Activated CD4-positive, alpha-beta T cell treated with anti-CD3 and anti-CD28 coated beads for 24 hours (primary cell): ENCODE measurements at places on chromosomes 13 and 19.

DNA sequence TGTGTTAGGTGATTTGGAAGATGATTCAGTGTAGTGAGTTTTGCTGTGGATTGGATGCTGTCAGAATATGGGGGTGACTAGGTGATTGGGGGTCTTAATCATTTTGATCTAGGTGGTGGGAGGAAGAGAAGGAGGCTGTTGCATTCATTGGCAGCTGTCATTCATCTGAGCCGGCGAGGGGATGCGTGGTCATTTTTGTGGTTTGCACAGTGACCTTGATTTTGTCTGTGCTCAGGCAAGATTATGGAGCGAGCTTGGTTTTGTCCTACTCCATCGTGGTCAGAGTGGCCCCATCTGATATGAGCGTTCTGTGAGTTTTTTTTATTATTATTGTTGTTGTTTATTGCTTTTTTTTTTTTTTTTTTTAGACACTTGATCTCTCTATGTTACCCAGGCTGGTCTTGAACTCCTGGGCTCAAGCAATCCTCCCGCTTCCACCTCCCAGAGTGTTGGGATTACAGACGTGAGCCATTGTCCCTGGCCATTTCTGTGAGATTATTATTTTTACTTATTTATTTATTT lies 42.0 kb downstream of the SPTBN4 start:
- DNase-seq, result no peak

- DNase-seq, result no peak
Observed at GRCh38 chr13:21025539-21025938, 35.8 kb downstream of the LATS2 start.

DNA sequence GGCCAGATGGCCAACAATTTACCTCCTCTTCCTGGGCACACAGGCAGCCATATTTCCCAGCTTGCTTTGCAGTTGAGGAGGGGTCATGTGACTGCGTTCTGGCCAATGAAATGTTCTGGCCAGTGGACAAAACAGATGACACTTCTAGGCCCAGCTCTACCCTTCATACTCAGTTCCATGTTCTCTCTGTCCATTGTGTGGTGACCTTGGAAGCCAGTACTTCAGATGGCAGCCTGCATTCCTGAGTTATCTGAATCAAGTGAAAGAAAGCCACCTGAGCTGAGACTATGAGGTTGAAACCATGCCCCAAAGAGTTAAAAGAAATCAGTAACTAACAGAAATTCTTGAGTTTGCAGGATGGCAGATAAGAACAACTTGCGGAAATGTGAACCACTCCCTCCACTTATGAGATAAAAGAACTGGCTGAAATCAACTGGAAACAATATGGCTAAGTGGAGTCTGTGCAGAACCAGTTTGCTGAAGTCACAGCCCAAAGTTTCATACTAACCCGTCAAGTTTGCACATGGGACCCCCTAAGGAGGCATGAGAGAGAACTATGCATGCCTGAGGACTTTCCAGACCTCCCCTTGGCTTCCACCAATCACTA lies 8.1 kb downstream of the FAM187B start:
- DNase-seq, result no peak

DNA sequence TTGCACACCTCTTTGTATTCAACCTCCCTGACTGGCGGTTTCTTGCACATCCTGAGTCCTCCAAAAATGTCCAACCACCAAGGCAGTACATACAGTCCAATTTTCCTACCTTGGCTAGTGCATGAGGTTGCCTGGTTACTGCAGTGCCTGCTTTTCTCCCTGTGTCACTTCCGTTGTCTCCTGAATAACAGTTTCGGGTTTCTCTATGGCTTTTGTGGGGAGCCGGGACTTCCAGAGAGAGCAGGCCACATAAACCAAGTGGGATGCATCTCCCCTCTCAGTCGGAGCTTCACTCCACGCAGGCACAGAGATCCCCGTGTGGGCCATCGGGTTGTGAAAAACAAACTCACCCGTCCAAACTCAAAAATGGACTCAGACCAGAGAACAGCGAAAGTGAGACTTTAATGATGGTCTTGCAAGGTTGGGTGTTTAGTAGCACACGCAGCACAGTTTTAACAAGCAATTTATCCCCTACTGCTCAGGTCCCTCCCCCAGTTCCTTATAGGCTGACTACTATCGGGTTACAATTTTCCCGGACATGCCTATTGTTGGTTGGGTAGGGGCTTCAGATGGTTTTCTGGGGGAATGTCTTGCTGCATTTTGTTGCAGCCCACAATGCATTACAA lies 173.1 kb downstream of the POU4F1 start:
- no peak for DNase-seq

GRCh38 chr13:49374585-49375290 lies 69.1 kb downstream of the CAB39L start:
- no peak for DNase-seq

DNA sequence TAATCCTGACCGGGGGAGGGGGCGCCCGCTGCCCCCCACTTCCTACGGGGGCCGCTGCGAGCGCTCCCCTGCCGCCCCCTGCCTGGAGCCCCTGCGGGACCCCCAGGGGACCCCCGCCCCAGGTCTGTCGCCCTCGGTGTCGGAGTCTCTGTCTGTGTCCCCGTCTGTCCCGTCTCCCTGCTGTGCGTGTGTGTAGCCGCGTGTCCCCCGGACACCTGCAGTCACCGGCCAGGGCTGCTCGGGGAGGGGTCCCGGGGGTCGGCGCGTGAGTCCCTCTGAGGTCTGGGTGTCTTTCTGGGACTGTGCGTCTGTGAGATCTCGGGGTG lies 7.7 kb upstream of the NFIC start:
- DNase-seq, result no peak

GRCh38 chr19:45451131-45451849 lies 16.5 kb upstream of the FOSB start:
- no peak for DNase-seq

GRCh38 chr19:9956956-9957355 lies 20.6 kb upstream of the OLFM2 start:
- DNase-seq, result no peak

DNA sequence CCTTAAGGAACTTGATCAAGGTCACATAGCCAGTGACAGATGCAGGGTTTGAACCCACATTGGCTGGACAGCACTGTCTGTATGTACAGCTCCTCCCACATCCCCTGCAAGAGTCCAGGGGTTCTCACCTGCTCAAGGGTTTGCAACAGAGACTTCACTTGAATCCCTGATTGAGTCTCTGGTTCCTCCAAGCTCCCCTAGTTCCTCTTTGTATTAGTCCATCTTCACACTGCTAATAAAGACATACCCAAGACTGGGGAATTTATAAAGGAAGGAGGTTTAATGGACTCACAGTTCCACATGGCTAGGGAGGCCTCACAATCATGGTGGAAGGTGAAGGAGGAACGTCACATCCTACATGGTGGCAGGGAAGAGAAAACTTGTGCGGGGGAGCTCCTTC lies 72.8 kb upstream of the CLDN10 start:
- DNase-seq, result no peak

DNA sequence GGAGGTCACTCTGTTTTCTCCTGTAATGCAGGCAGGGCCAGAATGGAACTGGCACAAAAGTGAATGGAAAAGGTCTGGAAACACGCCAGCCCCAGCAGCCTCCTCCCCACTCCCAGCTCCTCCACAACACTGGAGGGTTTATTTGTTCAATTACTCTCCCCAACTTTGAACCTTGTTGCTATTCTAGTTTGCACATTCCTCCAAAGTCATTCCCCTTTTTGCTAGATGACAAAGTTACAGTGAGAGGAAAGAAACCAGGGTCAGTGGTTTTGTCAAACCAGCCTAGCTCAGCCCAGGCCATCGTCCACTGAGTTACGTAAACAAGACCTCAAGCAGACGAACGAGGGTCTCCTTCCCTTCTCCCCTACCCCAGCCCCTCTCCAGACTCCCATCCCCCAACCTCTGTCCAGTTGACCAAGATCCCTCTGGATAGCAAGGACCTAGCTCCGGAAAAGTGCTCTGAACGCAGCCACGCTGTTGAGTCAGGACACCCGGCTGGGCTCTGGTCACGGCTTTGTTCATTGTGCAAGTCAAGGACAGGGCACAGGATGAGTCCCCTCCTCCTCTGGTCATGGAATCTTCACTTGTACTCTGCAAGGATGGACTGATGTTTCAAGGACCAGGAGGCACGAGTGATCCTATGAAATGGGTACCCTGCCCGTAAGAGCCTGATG lies 180.0 kb downstream of the USP12 start:
- DNase-seq, result no peak

DNA sequence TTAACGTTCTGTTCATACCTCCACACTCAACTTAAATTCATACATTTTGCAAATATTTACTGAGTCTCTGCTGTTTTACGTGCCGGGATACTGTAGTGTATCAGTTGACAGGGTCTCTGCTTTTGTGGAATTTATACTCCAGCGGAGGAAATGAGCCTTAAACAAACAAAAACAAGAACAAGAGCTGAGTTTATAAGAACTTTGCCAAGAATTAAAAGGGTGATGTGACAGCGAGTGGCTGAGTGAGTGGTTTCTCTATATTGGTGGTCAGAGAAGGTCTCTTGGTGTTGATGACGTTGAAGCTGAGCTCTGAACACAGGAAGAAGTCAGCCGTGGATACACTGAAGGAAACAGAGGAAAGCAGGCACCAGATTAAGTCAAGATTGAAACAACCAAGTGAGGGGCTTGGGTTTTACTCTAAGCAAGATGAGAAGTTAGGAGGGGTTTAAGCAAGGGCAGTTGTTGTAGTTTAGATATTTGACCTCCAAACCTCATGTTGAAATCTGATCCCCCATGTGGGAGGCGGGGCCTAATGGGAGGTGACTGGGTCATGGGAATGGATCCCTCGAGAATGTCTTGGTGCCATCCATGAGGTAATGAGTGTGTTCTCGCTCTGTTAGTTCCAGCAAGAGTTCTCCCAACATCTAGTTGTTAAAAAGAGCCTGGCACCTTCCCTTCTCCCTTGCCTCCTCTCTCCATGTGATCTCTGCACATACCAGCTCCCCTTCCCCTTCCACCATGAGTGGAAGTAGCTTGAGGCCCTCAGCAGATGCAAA lies 248.3 kb downstream of the DCLK1 start:
- DNase-seq, result no peak

GRCh38 chr19:5298471-5298901 lies 42.1 kb downstream of the PTPRS start:
- DNase-seq, result no peak

DNA sequence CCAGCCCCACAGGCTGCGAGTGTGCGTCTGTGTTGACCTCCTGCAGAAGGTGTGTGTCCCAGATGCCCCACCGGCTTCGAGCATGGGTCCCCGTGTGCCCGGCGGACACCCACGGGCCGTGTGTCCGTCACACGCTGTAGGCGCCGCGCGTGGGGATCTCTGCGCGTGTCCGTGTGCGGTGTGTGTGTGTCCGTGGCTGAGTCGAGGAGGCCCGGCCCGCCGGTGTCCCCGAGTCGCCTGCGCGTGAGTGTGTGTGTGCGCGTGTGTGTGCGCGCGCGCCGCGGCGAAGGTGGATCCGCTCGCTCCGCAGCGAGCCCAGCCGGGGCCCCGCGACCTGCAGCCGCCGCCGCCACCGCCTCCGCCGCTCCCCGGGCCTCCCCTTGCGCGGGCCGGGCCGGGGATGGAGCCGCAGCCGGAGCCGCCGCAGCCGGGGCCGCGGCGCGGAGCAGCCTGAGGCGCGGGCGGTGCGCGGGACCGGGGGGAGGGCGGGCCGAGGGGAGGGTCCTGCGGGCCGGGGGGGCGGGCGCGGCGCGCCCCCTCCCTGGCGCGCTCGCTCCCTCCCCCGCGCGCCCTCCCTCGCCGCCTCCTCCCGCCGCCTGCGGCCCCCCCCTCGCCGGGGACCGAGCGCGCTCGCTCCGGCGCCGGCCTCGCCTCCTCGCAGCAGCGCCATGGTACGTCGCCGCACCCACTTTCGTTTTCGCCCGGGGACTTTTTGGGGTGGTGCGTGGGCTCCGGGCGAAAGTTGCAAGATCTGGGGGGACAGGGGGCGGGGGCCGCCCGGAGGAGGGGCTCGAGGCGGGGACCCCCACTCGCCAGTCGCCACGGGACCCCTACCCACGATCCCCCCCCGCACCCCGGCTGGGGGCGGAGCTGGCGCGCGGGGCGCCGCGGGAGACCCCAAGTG lies 7.1 kb upstream of the NFIC start:
- peak; percentile 54 for DNase-seq

GRCh38 chr13:90416938-90417337 lies 930.5 kb upstream of the MIR17HG start:
- no peak for DNase-seq

- DNase-seq, result no peak
Observed at GRCh38 chr19:30997222-30997621, 352.0 kb downstream of the TSHZ3 start.

GRCh38 chr13:58376349-58376748 lies 744.8 kb downstream of the PCDH17 start:
- DNase-seq, result no peak

- DNase-seq, result no peak
Observed at GRCh38 chr19:1851654-1852580, 3.6 kb upstream of the REXO1 start.

DNA sequence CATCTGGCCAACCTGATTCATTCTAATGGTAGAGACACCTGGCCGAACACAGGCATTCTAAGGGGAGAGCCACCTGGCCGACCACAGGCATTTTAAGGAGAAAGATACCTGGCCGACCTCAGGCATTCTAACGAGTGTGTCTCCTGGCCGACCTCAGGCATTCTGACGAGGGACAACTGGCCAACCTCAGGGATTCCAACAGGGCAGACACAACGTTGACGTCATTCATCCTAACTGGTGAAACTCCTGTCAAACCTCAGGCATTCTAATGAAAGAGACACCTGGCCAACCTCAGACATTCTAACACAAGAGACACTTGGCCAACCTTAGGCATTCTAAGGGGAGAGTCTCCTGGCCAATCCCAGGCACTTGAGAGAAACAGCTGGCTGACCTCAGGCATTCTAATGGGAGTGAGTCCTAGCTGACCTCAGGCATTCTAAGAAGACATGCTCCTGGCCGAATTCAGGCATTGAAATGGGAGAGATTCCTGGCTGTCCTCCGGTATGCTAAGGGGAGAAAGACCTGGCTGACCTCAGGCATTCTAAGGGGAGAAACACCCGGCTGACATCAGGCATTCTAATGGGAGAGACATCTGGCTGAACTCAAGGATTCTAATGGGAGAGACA lies 1352.5 kb downstream of the UQCRFS1 start:
- no peak for DNase-seq

- DNase-seq, result no peak
Observed at GRCh38 chr19:17027535-17027975, 945 bp upstream of the CPAMD8 start.

DNA sequence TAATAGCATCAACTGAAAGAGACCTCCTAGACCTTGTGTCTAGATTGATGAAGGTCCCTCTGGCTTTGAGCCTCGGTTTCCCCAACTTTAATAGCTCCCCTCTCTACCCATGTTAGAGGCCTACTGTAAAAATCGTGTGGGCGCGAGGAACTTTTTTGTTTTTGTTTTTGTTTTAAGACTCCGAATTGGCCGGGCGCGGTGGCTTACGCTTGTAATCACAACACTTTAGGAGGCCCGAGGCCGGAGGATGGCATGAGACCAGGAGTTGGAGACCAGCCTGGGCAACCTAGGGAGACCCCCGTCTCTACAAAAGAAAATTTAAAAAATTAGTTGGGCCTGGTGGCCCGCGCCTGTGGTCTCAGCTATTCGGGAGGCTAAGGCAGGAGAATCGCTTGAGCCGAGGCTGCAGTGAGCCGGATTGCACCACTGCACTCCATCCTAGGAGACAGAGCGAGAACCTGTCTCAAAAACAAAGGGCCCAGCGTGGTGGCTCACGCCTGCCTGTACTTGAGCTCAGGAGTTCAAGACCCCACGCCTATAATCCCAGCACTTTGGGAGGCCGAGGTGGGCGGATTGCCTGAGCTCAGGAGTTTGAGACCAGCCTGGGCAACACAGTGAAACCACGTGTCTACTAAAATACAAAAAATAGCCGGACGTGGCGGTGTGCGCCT lies 858 bp upstream of the PPP6R1 start:
- DNase-seq, result no peak
